ENCODE measurements at places on chromosomes 5 and 9. TPM values are rescaled to one million over a fixed set of nuclear protein-coding genes. Genes with fewer than 3 reads are reported as not detected.

SLC9A3 gene
- 12.3 TPM for total RNA-seq

NR3C1 gene
- 148 TPM for total RNA-seq

DAB2 gene
- total RNA-seq, result 151 TPM

FOXD4L3 gene
- not detected for total RNA-seq

DNA sequence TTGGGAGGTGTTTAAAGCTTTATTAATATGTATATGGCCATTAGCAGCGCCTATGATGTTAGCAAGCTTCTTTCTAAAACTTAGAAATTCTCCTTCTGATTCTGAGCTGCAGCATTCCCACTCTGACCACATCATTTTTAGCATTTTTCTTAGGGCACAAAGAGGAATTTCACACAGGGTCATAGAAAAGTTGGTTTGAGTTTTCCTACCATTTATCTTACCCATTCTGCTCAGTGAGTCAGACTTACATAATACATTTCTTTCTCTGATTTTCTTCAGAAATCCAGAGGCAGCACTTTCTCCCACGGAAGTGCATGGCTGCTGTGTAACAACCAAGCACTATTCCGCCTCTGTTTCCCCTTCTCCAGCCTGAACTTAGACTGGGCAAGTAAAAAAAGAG lies 246.6 kb downstream of the ARL15 start:
- DNase-seq, result no peak

DNA sequence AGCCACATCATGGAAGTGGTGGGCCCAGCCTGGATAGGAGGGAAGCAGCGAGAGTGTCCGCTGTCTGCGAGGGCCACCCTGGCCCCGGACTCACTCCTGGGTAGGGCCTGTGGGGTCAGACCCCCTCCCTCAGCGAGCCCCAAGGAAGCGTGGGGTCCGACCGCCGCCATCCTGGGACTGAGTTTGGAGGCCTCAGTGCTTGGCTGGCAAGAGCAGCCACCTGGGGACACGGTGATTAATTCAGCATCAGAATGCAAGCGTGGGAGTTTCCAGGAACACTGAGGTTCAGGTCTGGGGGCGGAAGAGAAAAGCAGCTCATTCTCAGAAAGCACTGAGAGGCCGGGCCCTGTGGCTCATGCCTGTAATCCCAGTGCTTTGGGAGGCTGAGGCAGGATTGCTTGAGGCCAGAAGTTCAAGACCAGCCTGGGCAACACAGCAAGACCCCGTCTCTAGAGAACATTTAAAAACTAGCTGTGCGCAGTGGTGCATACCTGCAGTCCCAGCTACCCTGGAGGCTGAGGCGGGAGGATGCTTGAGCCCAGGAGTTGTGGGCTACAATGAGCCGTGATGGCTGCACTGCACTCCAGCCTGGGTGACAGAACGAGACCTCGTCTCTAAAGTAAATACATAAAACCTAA lies 18.3 kb upstream of the CAMSAP1 start:
- no peak for DNase-seq
